ENCODE measurements at places on chromosomes 6 and 20.

GRCh38 chr6:153625089-153625488, 414.0 kb upstream of the OPRM1 start:
- peak; percentile 59 for DNase-seq

GRCh38 chr6:105994118-105994590, 92.0 kb upstream of the PRDM1 start:
- DNase-seq = peak; percentile 62

GRCh38 chr20:14543040-14543439, 205.6 kb upstream of the FLRT3 start:
- no peak for DNase-seq

DNA sequence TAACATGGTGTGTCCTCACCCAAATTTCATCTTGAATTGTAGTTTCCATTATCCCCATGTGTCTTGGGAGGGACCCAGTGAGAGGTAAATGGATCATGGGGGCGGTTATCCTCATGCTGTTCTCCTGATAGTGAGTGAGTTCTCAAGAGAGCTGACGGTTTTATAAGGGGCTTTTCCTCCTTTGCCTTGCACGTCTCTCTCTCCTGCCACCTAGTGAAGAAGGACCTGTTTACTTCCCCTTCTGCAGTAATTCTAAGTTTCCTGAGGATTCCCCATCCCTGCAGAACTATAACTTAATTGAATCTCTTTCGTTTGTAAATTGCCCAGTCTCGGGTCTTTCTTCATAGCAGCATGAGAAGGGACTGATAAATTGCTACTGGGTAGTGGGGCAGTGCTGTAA, 789.3 kb downstream of the FRK start:
- DNase-seq = no peak

DNA sequence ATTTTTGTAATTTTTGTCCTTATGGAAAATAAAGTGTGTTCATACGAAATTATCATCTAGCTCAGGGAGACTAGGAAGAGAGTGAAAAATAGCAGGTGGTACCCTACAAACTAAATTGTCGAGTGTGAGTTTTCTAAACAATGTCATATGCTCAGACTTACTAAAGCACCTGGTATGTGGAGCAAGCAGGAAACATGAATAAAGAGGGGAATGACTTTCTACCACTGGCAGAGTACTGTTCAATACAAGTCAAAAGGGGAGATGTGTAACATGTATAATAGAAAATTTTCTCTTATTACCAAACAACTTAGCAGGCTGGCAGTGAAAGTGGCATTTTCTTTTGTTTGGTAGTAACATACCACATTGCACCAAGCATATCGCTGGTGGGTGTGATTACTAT, 36.1 kb downstream of the CTNNBL1 start:
- DNase-seq = peak; percentile 21

DNA sequence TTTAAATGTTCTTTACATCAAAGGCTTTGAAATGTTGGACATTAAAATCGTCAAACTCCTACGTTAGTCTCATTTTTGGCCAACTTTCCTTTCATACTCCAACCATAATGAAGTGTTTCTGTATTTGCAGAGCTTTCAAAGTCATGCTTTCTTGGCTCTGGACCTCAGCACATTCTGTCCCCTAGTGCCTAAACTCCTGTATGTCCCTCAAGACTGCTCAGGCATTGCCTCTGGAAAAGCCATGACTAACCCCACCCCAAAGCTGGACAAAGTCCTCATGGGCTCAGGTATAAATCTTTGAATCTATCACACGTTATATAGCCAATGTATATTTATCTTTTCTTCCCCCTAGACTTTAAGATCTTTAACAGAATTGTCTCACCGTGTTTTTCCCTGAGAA, 18.9 kb downstream of the IFNGR1 start:
- DNase-seq = no peak

DNA sequence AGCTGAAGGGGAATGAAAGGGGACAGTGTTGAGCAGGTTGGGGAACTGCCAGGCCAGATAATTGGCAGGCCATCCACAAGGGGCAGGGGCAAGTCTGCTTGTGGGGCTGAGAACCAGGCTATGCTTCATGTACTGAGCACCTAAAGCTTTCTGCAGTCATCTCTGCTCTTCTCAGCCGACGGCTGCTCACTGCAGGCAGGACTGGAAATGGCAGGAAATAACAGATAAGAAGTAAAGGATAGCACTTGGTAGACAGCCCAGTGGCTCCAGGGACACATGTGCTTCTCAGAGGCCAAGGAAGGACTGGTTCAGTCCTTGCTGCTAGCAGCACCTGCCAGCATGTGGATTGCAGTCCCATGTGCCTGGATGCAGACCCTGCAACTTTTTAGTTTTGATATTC, 89.8 kb downstream of the CD164 start:
- DNase-seq = no peak

- DNase-seq = no peak
Measured at GRCh38 chr20:57251344-57251743, 15.1 kb downstream of the BMP7 start.

DNA sequence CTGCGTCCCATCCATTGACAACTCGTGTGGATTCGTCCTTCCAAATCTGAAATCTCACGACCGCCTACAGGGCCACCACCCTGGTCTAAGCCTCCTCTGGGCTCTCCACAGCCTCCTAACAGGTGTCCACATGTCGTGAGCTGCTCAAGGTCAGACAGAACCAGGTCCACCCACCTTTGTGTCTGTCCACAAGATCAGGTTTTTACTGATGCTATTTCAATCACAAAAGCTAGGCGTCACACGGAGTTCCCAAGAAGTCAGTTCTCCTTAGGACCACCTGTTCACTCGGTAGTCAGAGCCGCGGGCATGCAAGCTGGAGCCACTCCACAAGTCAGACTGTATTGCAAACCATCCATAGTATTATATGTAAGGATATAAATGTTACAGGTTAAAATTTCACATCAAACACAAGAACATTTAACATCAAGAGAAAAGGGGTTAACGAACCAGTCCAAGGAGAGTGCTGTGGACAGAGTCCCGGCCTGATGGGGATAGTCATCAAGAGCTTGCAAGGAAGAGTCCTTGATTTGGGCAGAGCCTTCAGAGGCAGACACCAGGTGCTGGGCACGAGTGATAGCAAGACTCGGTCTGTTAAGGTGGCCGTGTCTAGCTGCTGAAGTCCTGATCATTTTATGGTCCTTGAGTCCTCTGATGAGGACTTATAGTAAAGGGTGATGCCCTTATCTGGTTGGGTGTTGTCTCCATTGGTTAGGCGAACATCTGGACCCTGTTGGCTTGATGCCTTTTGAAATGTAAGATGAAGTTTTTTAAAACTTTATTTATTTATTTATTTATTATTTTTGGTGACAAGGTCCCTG, 731 bp upstream of the DNPH1 start:
- DNase-seq = no peak

DNA sequence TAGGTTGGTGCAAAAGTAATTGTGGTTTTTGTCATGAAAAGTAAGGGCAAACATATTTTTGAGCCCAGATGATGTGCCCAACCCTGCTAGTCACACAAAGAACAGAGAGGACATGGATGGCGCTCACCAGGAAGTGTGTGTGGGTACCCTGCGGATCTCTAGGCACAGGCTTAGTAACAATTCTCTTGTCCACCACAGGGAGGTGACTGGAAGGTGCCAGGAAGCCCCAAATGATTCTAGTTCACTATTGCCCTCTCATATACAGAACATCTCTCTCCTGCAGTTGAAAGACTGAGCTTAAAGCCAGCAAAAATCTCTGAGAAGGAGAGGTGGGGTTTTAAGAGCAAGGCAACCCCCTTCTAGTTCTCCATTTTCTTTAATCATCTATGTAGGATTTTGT, 272.1 kb upstream of the TAB2 start:
- DNase-seq = no peak

DNA sequence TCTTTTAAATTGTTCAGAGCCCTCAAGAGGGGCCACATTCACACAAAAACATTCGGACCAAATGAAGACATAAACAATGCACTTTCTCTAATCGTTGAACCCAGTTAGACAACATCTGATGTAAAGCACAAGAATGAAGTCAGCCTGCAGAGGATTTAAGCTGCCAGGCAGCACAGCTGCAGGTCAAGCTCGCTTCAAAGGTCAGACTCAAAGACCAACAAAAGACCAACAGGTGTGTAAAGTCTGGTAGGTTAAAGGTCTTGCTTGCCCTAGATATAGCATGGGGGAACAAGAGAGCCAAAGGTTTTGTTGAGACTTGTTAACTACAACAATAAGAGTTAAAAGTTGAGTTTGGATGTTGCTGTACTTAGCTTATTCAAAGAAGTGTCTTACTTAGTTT, 26.7 kb upstream of the MYLIP start:
- DNase-seq = no peak

DNA sequence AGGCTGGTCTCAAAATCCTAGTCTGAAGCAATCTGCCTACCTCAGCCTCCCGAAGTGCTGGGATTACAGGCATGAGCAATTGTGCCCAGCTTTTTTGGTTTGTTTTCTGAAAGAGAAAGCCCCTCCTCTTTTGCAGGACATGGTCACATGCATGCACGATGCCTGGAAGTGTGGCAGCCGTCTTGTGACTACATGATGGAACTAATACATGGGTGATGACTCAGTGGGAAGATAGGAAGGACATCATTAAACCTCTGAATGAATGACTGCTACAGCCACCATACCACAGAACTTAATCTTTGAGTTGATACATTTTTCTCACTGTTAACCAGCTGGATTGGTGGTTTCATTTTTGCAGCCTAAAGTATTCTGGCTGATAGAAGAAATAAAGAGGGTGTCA, 13.4 kb upstream of the CTNNBL1 start:
- no peak for DNase-seq

- no peak for DNase-seq
Measured at GRCh38 chr6:68633281-68633971, 1.7 kb upstream of the ADGRB3 start.
